D341Med (cell line): ENCODE measurements at places on chromosomes 7 and 10.

GRCh38 chr7:91551377-91552175, 287.3 kb downstream of the FZD1 start:
- DNase-seq, result no peak

GRCh38 chr7:108455551-108455997, 662 bp downstream of the NRCAM start:
- peak; percentile 64 for DNase-seq

GRCh38 chr10:127578259-127578960, 29.3 kb downstream of the NPS start:
- DNase-seq, result no peak

DNA sequence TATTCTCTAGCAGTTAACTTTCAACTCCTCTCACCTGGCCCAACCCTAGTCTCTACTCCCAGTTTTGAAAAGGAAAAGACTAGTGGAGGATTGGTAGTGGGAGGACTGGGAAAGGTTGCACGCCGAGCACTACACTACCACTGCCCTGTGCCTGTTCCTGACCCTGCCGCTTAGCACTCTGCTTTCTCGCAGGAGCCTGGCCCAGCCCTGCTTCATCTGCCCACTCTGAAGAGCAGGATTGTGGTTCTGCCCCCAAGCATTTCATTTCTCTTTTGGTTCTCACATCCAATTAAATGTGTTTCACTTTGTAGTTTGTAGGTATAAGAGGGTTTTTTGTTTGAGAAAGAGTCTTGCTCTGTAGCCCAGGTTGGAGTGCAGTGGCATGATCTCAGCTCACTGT, 31.5 kb upstream of the RBM20 start:
- DNase-seq, result no peak

DNA sequence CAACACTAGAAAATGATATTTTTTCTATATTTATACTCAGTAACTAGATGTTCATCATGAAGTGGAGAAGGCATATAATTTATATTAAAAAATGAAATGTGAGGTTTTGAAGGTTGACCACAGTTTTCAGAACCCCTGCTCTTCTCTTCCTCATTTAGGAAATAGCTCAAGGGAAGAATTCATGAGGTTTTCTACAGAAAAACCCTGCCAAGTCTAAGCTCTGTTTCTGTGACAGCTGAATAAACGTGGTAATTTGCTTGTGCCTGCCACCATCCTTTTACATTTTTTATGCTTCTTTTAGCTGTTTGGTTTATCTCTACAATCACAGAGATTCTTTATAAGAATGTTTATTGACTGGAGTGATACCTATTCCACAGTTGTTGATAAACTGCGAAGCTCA, 630.3 kb upstream of the POT1 start:
- no peak for DNase-seq

GRCh38 chr7:98456866-98457265, 56.0 kb upstream of the BAIAP2L1 start:
- DNase-seq, result no peak

DNA sequence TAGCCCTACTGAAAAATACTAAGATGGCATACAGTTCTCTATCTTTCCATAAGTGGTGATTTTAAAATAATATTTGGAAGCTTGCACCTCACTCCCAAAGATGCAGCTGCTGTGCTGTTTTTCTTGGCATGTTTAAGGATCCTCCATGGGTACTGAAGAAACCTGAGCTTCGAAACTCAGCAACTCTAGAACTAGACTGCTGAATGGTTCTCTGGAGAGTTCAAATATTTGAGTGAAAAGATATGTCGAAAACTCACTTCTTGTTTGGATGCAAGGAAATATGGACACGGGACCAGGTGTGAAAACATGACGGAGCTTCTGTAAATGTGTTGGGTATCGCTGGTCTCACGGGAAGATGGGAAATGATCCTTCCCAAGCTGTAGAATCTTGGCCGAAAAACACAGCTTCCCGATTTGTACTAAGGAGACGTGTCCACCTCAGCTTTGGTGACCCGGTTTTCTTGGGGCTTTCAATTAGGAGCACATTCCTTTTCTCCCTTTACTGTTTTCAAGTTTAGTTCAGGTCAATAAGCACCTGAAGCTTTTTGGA, 543.8 kb upstream of the NRP1 start:
- no peak for DNase-seq

DNA sequence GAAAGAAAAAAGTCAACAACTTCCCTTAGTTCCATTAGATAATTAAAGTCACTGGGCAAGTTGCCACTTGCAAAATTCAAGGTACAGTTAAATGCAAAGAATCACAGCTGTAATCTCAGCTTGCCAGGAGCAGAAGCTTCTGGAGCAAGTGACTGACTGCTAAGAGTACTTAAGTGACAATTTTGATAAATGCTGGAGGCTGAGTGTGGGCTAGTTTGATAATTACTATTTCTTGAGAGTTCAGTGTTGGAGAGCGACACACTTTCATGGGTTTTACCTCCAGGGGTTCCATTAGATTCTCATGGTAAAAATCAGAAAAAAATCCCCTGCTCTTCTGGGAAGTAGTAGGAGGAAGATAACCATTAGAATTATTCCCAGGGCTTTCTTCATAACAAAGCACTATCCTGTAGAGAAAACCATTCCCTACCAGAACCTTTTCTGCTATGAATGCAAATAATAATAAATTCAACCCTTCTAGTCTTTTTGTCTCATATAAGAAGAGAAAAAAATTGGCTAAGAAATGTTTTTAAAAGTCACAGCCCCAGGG, 486.3 kb downstream of the POM121L12 start:
- no peak for DNase-seq

DNA sequence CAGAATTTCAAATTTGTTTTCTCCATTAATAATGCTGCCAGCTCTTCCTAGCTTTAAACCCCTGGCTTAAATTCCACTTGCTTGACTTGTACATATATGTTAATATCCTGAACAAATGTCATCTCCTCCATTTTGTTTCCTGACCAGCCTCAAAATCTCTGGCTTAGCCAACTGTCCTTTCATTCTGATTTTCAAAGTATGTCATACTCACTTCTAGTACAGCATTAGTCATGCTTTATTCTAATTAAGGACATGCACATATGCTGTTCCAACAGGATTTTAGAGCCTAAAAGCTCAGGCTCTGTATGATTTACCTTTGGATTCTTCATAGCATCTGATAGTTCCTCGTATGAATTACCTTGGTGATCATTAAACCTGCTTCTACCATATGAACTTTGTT, 158.3 kb downstream of the ZNF438 start:
- no peak for DNase-seq

DNA sequence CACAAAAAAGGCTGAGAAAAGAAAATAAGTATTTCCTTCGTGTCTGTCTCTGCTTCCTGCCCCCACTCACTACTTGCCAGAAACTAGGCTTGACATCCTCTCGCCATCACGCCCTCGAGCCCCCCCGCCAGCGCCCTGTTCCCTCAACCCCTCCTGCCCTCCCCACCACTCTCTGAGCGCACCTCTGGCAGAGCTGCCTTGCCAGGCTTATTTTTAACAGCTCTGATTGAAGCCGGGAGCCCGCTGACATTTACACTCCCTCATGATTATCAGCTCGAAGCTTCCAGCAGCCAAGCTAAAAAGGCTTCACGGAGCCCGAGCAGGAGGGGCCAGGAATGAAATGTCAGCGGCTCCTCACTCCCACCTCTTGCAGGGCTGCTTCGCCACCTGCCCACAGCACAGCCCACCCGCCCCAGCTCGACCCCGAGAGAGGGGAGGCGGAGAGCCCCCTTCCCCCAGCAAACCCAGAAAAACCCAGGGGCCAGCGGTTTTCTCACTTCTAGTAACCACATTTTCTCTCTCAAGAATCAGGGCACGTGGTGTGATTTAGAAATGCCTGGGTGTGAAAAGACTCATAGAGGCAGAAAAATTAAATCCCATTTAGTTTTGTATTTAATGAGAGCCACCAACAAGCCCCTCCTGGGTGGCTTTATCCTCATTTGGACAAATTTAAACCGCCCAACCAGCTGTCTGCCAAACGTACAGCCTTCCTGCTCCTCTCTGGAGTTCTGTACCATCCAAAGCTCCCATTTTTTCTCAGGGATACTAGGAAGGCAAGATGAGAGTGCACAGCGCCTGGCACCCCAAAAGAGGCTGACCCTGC, 89.3 kb downstream of the SLIT1 start:
- no peak for DNase-seq

- DNase-seq, result no peak
These were observed 449.7 kb upstream of the KLF6 start for GRCh38 chr10:4234661-4235060.

DNA sequence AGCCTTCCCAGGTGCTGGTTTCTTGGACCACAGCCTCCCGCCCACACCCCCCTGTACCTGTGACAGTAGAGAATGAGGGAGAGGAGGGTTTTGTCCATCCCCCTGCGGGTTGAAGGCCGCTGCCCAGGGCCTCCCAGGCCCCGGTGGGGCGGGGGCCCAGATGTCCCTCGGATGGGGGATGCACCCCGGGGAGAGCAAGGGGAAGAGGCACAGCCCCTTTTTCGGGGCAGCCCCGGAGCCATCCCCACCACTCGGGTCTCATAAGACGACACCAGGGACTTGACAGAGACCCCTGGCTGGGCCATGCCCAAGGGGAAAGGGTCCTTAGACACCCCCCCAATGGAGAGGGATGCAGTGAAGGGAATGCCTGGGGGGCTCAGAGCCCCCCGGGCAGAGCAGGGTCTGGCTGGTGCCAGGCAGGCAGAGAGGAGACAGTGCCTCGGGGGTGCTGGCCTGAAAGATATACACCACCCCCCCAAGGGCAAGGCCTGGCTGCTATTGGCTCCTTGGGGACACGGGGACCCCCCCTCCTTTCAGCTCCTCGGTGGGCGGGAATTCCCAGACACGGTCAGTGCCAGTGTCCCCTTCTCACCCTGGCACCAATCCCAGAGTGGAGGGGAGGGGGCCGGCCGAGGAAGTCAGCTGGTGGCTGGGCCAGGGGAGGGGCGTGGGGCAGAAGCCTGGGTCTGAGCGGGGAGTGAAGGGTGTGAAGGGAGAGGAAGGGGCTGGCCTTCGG, 3.7 kb upstream of the SPACDR start:
- DNase-seq, result no peak

- DNase-seq, result no peak
These were observed 85.9 kb downstream of the AHR start for GRCh38 chr7:17384400-17384799.

- DNase-seq, result peak; percentile 62
These were observed 1.5 kb upstream of the NRP1 start for GRCh38 chr10:33335801-33336581.

- DNase-seq, result no peak
These were observed 222.6 kb downstream of the ANK3 start for GRCh38 chr10:60167050-60167449.

- DNase-seq, result no peak
These were observed 37.3 kb upstream of the PRKAR2B start for GRCh38 chr7:107007007-107007891.

GRCh38 chr10:102868911-102869257, 386 bp upstream of the AS3MT start:
- no peak for DNase-seq

DNA sequence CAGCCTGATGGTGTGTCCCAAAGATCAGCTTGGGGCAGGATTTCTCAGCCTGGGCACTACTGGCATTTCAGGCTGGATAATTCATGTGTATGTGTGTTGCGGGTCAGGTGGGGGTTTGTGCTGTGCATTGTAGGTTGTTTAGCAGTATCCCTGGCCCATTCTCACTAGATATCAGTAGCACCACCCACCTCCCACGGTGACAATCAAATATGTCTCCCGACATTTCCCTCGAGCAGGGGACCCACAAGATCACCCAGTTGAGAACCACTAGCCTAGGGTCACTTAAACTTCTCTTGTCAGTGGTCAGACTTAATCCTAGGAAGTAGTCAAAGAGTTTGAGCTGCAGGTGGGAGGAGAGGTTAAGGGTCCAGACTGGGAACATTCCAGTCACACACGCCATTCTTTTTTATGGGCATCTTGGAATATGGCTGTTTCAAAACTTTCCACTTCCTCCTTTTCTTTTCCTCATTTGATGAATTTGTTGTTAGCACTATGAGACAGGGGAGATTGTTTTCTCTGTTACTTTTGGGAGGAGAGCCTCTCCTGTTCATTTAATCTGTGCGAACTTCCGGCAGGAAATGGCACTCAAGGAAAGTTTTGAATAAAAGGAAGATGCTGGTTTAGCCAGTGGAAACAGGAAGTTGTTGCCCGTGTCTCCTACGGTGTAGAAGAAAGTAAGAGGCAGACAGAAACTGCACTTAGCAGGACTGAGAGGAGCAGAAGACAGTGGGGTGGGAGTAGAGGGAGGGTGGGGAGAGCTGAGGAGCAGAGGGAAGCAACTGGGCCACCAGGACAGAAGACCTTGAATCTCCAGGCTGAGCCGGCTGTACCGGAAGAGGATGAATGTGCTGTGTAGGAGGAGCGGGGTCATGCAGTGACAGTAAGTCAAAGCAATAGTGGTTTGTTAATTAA, 17.6 kb upstream of the EXOC6 start:
- no peak for DNase-seq

DNA sequence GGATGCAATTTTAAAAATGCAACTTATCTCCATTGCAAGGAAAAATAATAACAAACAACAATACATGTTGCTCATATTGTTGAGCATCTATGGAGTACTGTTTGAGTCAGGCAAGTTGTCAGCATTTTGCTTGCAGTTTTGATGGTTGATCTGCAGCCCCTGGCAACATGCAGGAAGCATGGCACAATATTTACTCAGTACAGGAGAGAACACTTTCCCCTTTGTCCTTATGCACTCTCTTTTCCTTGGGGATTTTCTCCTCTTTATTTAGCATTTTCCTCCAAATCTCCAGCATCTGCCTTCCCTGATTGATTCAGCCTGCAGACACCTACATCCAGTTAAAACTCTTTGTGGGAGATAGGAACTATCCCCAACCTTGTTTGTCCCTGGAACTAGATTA, 620.5 kb upstream of the LRRN3 start:
- DNase-seq, result no peak

GRCh38 chr10:114308531-114309363, 69.7 kb downstream of the VWA2 start:
- DNase-seq, result no peak

DNA sequence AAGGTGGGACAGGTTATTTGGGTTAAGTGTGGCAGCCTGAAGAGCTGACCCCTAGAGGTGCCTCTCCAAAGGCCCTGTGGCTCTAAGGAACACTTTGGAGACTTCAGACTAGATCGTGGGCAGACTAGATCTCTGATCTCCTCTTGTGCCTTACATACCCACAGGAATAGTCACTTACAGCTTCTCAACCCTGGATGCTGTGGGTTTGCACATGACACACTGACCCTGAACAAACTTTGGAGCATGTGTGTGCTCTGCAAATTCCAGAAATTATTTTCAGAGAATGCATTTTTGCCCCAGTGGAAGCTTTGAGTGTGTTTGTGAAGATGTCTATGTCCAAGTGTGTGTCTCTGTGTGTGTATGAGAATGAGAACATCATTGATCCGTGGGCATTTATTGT, 119.6 kb downstream of the EMX2 start:
- DNase-seq, result no peak

- DNase-seq, result no peak
These were observed 47.7 kb downstream of the EGFR start for GRCh38 chr7:55066524-55066923.

DNA sequence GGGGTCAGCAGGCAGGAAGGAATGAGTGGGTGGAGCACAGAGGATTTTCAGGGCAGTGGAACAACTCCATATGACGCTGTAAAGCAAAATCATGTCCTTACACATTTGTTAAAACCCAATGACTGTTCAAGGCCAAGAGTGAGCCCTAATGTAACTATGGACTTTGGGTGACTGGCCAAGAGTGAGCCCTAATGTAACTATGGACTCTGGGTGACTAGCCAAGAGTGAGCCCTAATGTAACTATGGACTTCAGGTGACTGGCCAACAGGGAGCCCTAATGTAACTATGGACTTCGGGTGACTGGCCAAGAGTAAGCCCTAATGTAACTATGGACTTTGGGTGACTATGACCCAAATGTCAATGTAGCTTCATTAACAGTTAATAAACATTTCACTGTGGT, 52.0 kb downstream of the PAXIP1 start:
- DNase-seq, result no peak

- no peak for DNase-seq
These were observed 6.7 kb upstream of the IMMP2L start for GRCh38 chr7:111568870-111569462.
